ENCODE measurements at places on chromosomes 3 and 15.

DNA sequence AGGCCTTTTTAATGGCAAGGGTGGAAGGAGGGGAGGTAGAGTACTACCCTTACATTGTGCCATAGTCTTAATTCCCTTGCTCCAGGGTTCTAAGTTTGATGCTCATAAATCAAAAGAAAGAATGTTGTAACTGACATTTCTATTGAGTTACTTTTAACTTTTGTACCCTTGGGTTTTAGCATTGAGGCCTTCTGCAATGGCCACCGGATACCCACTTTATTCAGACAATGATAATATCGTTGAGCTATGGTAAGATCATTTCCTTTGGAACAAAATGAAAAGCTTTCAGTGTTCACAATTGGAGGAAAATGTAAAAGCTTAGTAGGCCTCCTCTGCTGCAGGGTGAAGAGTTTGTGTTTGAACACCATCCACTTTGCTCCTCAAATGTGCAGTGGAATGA, 16.8 kb downstream of the CGNL1 start:
- no peak for DNase-seq

DNA sequence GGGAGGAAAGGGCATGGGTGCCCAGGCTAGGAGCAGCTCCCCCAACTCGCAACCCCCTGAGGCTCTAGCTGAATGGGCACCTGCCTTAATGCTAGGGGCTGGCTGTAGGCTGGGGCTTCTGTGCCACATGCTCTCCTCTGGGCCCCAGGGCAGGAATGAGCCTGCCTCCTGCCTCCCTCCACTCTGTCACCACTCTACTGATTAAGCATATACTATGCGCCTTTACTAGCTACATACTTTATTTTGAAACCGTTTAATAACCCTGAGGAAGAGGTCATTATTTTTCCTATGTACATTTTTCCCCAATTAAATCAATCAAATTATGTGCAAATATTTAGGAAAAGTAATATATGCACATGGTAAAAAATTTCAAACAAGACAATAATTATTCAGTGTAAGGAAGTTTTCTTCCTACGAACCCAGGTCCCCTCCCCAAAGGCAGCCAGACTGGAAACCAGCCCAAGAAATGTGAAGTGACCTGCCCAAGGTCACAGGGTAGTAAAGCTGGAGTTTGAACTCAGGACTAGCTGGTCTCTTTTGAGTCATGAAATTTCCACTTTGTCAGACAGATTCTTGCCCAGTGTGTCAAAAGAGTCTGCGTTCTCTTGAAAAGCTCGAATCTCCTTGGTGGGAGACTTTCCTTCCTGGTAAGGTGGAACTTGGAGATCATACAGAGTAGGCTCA, 122.5 kb downstream of the DNAJB8 start:
- DNase-seq = no peak

DNA sequence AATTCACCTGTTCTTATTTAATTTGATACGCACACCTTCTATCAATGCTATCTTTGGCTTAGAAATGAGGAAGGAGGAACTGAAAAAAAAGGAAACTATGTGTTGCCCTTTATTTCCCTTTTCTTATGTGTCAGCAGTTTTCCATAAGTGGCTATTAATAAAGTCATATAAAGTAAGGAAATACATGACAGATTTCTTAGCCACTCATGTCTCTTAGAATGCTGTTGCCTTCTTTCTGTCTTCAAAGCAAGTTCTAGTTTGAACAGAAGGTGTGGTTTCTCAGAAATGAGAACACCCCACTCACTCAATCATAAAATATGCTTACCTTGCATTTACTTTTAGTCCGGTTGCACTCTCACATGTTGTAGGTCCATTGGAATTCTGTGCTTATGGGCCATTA, 640.5 kb upstream of the GRM7 start:
- DNase-seq = no peak

- DNase-seq = no peak
Observed at GRCh38 chr15:84750583-84751092, 2.2 kb downstream of the ZNF592 start.

- DNase-seq = no peak
Observed at GRCh38 chr3:31114929-31115283, 220.4 kb upstream of the GADL1 start.

GRCh38 chr3:190089711-190090110, 31.0 kb downstream of the P3H2 start:
- no peak for DNase-seq

GRCh38 chr3:128297401-128298138, 144.3 kb downstream of the EEFSEC start:
- DNase-seq = no peak

- DNase-seq = no peak
Observed at GRCh38 chr15:63345391-63345752, 36.3 kb downstream of the CA12 start.

DNA sequence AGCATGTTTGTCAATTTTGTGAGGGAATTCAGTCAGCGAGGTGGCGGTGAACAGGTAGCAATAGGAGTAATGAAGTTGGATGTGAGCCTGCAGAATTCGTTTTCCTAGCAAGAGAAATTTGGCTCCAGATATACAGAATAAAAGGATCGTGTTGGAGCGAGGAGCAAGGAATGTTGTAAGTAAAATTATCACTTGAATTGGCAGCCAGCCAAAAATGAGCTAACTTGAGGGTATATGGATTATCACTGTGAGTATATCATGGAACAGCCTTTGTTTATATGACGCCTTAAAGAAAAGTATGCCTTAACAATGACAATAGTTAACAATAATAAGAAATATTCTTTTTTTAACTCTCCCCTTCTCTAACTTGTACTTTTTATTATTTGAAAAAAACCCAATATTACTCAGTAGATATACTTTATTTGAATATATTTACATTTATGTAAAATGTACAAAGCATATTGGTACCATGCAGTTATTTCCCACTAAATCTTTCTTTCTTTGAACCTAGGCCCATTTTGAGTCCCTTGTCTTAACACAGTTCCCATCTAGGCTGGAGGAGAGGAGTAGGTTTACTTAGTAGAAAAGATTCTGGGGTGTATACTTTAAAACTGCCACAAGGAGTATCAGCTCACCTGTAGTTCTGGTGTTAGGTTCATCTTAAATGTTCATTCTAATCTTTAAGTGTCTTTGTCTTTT, 29.3 kb downstream of the EPHA6 start:
- no peak for DNase-seq

- no peak for DNase-seq
Observed at GRCh38 chr15:88385078-88385700, 82.0 kb downstream of the MRPL46 start.

- DNase-seq = no peak
Observed at GRCh38 chr3:139443186-139443585, 33.1 kb downstream of the RBP2 start.

DNA sequence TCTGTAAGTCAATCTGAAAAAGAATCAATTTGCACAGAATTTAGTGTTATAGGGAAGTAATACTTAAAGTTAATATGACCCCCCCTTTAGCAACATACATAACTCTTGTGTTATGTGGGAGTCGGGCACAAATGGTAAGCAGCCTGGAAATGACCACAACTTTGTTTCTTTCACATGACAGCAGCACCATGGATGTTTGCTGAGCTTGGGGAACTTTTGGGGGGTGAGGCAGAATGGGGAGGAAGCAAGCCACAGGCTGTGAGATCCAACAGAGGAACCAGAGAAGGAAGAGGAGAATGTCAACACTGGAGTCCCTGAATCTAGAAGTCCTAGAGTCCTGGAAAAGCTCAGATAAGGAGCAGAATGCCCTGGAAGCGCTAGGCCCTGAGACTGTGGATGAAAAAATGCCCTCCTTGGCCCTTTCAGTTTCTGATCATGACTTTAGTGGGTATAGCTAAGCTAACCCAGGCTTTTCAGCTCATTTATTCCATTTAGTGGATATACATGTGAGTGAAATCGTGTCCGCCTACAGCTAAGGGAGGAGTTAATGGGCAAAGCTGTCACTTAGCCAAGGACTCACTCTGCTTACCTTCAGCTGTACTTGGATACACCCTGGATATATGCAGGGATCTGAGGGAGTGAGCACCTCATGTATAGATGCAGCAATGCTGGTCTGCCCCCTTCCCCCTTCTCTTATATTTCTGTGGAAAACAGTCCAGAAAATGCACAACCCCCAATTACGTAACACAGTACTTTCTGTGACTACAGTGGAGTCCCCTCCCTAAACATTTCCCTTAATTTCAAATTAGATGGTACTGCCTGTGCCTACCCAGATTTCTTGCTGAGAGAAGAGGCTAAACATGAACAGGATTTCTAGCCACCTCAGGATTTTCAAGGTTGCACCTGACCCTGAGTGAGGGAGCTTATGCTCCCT, 39.1 kb downstream of the CFAP91 start:
- no peak for DNase-seq

- DNase-seq = no peak
Observed at GRCh38 chr15:66294932-66295235, 1.5 kb downstream of the DIS3L start.

DNA sequence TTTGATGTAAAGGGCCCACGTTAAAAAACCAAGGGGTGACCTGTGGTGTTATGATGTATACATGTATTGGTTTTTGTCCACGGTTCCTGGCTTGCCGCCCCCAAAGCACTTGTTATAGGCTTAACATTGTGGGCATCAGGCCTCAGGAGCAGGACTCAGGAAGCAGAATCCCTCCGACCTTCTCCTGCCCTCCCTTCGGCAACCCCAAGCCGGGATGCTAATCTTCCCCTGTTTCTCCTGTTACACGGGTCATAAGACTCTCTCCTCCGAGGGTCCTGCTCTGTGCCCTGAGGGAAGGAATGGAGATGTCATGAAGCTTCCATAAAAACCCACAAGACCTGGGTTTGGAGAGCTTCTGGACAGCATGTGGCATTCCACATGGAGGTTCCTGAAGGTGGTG, 48.8 kb downstream of the RPLP1 start:
- no peak for DNase-seq

DNA sequence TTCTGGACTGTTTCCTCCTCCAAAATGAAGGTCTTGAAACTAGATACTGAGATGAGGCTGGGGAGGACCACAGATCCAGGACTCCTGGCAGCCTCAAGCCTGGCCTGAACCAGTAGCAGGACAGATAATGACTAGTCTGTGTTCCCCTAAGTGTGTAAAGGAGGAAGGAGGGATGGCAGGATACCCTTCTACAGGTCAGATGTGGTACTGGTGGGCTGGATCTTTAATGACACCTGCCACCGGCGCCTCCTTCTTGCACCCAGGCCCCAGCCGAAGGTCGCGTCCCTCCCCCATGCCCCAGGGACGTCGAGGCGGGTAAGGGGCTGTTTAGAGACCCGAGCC, 556 bp downstream of the USP19 start:
- DNase-seq = no peak

- DNase-seq = no peak
Observed at GRCh38 chr3:194675680-194676079, 3.7 kb upstream of the LSG1 start.

DNA sequence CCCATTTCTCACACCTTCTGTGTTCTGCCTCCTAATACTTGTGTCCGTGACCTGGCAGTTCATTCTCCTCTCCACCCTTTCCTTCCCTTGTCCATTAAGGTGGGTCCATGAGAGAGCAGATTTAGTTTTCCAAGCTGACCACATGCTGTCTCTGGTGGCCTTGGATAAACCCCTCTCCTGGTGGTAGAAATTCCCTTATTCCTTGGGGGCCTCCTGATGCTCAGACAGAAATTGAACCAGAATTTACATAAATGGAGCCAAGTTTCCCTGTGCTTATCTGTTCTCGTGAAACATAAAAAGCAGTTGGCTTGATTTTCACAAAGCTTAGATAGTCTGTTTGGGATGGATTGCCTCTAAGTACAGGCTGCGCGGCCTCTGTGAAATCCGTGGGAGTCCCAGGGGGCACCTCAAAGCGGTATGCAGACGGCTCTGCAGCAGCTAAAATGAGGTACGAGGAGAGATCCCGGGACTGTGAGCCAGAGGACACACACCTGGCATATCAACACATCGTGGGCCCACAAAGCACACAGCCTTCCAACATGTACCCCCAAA, 101.0 kb upstream of the NMNAT3 start:
- DNase-seq = no peak

GRCh38 chr15:85980946-85981345, 98.7 kb upstream of the AGBL1 start:
- DNase-seq = no peak

DNA sequence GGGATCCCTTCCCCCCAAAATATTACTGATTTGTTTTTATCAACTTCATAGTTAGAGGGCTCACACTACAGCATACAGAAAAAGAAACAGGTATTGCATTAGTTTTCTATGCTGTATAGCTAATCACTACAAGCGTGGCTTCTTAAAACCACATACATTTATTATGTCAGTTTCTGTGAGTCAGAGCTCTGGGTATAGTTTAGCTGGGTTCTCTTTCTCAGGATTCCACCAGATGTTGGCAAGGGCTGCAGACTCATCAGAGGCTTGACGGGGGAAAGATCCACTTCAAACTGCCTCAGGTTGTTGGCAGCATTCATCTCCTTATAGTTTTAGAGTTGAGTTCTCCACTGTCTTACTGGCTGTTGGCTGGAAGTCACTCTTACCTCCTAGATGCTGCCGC, 328.0 kb downstream of the NLGN1 start:
- no peak for DNase-seq

DNA sequence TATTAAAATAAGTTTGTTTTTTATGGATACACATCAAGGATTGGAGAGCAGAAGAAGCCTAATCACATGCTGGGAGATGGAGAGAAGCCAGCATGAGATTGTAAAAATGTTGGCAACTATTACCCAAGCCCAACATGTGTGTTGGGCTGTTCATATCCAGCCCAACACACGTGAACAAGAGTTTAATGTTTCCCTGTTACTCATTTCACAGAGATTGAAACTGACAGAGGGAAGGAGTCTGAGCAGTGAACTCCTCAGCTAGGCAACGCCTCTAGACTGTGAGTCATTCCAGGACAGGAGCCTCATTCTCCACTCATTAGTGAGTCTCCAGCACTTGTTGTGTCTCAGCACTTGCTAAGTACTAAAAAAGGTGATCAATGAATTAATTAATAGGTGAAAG, 43.2 kb upstream of the CMSS1 start:
- DNase-seq = no peak

GRCh38 chr3:179949869-179950268, 86.9 kb downstream of the PEX5L start:
- DNase-seq = no peak

DNA sequence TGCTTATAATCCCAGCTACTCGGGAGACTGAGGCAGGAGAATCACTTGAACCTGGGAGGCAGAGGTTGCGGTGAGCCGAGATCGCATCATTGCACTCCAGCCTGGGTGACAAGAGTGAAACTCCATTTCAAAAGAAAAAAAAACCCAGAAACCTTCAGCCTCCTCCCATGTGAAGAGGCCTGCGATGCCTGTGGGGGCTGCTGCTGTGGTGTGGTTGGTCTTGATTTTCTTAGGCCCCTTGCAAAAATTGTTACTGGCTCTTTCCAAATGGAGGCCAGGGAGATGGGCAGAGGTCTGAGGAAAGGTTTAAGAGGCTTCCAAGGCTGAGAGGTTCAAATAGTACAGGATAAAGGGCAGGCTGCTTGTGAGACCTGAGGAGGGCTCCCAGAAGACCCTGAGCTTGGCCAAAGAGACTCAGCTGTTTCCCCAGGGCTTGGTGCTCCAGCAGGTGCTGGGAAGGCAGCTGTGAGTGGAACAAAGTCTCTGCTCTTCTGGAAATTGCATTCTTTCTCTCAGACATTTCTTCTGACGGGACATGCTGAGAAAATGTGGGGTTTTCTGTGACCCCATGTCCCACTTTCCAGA, 18.4 kb downstream of the GCSAM start:
- no peak for DNase-seq

- no peak for DNase-seq
Observed at GRCh38 chr3:31755926-31756658, 223.4 kb downstream of the STT3B start.

- no peak for DNase-seq
Observed at GRCh38 chr3:13824521-13825310, 55.2 kb downstream of the WNT7A start.

Measured in activated CD8-positive, alpha-beta memory T cell treated with anti-CD3 and anti-CD28 coated beads for 48 hours (primary cell).